ENCODE measurements at places on chromosomes 4 and X. TPM values are rescaled to one million over a fixed set of nuclear protein-coding genes. Genes with fewer than 3 reads are reported as not detected.

DNA sequence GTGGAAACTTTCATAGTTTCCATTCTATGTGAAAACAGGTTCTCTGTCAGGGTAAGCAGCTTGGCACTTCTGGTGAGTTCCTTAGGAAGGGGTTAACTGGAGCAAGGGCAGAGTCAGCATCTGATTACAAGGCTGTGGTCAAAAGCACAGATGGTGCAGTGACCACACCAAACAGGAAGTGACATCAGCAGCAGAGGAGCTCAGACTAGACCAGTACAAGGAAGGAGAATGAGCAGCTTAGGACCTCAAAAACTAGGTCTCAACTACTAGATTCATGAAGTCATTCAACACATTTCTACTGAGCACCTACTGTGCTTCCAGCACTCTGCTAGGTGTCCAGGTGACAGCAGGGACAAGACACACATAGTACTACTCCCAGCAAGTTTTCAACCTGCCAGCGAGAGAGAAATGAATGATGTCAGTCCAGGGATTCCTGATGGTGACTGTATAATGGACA is 130.2 kb downstream of the AMELX start:
- no peak for ATAC-seq

DNA sequence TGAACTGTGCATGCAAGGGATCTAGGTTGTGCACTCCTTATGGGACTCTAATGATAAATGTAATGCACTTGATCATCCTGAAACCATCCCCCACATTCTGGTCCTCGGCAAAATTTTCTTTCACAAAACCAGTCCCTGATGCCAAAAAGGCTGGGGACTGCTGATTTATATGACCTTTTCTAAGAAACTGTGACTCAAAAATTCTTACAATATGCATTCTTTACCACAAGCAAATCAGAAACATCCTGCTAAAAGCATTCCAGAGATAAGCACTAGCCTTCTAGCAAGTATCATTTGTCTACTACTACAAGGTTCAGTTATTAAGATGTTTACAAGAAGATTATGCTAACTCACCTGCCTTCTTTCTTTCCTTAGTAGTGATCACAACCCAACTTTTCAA is 166.5 kb upstream of the PCDH7 start:
- no peak for ATAC-seq

DNA sequence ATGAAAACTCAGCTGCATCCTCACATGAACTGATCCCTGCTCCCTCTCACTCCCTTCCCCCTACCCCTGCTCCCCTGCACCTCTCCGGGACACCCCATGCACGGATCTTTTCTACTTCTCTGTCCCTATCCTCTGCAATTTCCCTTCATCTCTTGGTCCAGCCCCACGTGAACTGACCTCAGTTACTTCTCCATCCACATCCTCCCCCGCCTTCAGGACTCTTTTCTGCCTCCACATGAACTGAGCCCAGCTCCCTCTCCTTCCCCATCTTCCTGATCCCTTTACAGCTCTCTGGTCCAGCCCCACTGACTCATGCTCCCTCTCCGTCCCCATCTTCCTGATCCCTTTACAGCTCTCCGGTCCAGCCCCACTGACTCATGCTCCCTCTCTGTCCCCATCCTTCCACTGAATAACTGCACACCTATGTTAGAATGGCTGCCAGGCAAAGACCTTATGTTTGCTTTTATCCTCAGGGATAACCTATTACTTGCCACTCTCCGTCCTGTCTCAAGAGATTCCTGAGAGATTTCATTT is 5.6 kb downstream of the CETN2 start:
- ATAC-seq: peak; percentile 81

DNA sequence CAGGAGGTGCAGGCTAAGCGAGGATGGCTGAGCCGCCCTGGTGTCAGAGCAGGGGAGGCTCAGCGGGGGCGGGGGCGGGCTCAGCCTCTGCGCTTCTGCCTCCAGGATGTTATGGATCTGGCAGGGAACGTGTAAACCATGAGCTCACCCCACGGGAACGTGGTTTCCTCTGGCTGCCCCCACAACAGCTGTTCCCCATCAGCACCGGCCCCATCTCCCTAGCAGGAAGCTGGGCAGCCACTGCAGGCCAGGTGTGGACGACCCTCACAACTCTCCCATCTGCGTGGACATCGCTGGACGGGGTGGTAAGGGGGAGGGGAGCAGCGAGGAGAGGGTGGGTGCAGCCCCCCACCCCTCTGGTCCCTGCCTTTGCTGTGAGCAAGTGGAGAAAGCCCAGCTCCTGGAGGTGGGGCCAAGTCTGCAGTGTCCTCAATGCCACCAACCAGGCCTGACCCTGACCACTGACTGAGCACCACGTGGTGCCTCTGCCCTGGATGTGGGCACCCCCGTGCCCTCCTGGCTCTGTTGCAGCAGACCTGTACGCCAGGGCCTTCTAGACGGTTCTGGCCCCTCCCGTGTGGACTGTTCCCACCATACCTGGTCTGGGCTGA is 28.1 kb upstream of the SPON2 start:
- ATAC-seq: no peak

The RTL9 gene
- total RNA-seq: not detected

The HNRNPH2 gene
- 31.5 TPM for total RNA-seq

Data from esophagus mucosa (tissue), 1 donor.